Mononuclear cell (primary cell): ENCODE measurements at places on chromosomes 12 and 14. TPM values are rescaled to one million over a fixed set of nuclear protein-coding genes. Genes with fewer than 3 reads are reported as not detected.

The CCDC177 gene
- not detected for total RNA-seq

The ENDOU gene
- total RNA-seq, result not detected

The OAS2 gene
- total RNA-seq, result 22.2 TPM

The MGAT4C gene
- total RNA-seq, result not detected

The ANKRD9 gene
- 12.4 TPM for total RNA-seq

The OTUB2 gene
- total RNA-seq, result 0.10 TPM

The KLRC4 gene
- total RNA-seq, result 7.2 TPM

The AQP2 gene
- total RNA-seq, result not detected

The GPR84 gene
- 49.4 TPM for total RNA-seq

The TMPRSS12 gene
- not detected for total RNA-seq

The A2ML1 gene
- not detected for total RNA-seq

The SPTB gene
- total RNA-seq, result 1.5 TPM

The SIRT4 gene
- total RNA-seq, result 0.10 TPM

The PLEKHG7 gene
- 0.42 TPM for total RNA-seq

The DLGAP5 gene
- 0.84 TPM for total RNA-seq

The BIN2 gene
- 211 TPM for total RNA-seq

The SMIM41 gene
- total RNA-seq, result 0.42 TPM

The BATF gene
- total RNA-seq, result 7.7 TPM

The GPATCH2L gene
- 128 TPM for total RNA-seq

The SSPN gene
- total RNA-seq, result 0.10 TPM

The C12orf43 gene
- 9.2 TPM for total RNA-seq

The MIP gene
- total RNA-seq, result not detected

The SYCP3 gene
- total RNA-seq, result 0.21 TPM

The KRT3 gene
- not detected for total RNA-seq

The SERPINA10 gene
- total RNA-seq, result not detected

The DDX23 gene
- total RNA-seq, result 51.9 TPM

The SERPINA9 gene
- not detected for total RNA-seq

The HCAR2 gene
- total RNA-seq, result 15.4 TPM

The P3H3 gene
- 2.6 TPM for total RNA-seq

The TAS2R7 gene
- not detected for total RNA-seq

The PRPH gene
- not detected for total RNA-seq

The ACYP1 gene
- total RNA-seq, result 3.5 TPM

The FAM90A1 gene
- not detected for total RNA-seq

The CNTN1 gene
- not detected for total RNA-seq

The JAG2 gene
- 0.42 TPM for total RNA-seq

The AJUBA gene
- 0.21 TPM for total RNA-seq

The SLC4A8 gene
- 3.3 TPM for total RNA-seq

The INSM2 gene
- total RNA-seq, result not detected
